Hippocampal formation (tissue), 2 donors: ENCODE measurements at places on chromosomes 7 and 10.

- peak; percentile 17 for DNase-seq
These were observed 28.0 kb upstream of the SLC39A12 start for GRCh38 chr10:17923728-17924127.

- no peak for DNase-seq
These were observed 744.7 kb downstream of the XPNPEP1 start for GRCh38 chr10:109178591-109178990.

- DNase-seq = no peak
These were observed 638 bp downstream of the EGR2 start for GRCh38 chr10:62815381-62816075.

DNA sequence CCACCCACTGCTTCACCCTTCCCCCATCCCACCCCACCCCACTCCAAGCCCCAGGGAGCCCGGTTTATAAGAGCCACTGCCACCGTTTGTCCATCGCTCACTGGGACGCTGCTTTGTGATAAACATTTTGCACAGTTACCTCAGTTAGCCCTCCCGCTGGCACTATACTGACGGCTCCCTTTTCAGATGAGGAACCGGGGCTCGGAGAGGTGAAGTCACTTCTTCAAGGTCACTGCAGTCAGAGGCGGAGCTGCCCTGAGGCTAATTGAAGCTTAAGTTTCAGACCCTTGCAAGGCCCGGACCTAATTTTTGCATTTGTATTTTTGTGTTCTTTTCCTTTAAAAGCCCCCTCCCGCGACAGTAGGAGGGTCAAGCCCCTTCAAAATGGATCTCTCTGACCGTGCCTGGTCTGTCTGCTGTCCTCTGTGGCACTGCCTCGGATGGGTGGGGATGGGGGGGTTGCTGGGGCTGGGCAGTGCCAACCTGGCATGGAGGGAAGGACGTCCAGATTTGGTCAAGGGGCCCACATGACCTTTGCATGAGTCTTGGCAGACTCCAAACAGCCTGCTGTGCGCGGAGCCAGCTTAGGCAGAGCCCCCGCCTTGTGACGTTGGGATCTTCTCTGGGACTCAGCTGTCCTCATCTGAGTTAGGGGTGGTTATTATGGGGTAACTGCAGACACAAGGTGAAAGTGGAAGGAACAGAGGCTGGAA, 17.7 kb upstream of the NODAL start:
- no peak for DNase-seq

DNA sequence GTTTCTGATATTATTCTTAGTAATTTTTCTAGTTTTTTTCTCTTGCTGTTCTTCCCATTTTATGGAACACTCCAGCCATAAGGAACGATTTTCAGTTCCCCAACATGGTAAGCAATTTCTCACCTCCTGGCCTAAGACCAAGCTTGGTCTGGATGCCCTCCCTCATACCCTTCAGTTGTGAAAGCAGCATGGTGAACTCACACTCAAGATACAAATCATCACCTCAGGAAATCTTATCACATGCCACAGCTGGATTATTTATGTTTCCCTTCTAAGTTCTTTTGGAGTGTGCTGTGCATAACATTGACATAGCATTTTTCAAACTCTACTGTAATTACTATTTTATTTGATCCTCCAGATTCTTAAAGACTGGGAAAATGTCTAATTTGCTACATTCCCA, 216.6 kb downstream of the AGMO start:
- DNase-seq = no peak

DNA sequence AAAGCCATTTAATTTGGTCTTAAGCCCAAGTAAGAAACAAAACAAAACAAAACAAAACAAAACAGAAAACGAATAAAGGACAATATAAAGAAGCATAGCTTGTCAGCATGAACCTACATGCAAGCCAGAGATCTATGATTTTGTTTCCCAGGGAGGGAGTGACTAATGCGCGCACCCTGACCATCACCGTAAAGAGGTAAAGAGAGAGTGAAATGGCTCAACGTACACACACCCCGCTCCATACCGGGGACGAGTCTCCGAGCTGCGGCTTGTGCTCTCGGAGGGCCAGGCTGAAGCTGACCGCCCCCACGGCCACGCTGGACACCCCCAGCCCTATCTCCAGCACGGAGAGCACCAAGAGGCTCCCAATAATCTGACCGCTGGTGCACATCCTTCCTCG, 1.1 kb downstream of the TMEM196 start:
- DNase-seq = no peak

- no peak for DNase-seq
These were observed 103.8 kb downstream of the CPEB3 start for GRCh38 chr10:92187101-92187500.

GRCh38 chr7:10083766-10084165, 889.9 kb upstream of the PHF14 start:
- no peak for DNase-seq

DNA sequence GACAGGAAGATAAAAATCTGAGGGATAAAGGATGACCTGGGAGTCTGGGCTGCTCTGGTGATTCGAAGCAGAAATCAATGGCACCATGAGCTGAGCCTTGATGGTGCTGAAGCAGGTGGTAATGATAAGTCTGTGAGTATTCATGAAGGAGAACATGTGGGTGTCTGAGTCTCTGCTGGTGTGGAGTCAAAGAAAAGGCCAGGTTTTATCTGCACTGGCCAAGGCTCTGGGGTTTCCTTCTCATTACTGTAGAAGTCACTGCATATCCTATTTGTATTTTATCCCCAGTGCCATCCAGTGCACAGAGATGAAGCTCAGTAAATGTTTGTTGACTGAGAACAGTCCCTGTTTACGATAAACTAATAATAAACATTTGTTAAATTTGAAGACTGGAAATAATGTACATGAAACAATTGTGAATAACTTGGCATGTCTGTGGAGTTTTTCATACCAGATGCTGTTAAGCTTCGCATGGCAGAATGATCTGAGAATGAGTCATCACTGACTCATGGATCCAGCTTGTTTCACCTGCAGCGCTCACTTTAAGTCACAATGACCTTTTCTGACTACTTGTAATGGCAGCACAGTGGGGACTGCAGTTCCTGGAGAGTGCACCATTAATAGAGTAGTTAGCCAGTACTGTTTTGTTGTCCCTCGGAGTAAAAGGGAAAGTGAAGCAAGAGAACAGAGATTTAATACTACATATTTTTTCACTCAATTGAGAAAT, 538.5 kb downstream of the HTR7 start:
- no peak for DNase-seq

- no peak for DNase-seq
These were observed 5.3 kb downstream of the POLM start for GRCh38 chr7:44077061-44077460.
